Fibroblast of villous mesenchyme (primary cell): ENCODE measurements at places on chromosomes 3 and 15.

DNA sequence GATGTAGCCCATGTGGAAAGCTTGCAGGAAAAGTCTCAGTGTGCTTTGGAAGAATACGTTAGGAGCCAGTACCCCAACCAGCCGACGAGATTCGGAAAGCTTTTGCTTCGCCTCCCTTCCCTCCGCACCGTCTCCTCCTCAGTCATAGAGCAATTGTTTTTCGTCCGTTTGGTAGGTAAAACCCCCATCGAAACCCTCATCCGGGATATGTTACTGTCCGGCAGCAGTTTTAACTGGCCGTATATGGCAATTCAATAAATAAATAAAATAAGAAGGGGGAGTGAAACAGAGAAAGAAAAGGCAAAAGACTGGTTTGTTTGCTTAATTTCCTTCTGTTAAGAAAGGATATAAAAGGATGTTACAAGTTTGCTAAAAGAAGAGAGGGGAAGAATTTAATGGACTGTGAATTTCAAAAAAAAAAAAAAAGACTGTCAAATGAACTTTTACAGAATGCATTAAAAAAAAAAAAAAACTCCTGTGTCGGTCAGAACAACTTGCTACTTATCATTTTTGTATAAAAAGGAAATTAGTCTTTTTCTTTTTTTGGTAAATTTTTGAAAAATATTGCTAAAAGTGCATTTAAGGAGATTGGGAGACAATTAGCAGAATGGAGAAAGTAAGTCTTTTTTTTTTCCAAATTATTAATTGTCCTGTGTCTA is 7.0 kb downstream of the NR2F2 start:
- DNase-seq: no peak

DNA sequence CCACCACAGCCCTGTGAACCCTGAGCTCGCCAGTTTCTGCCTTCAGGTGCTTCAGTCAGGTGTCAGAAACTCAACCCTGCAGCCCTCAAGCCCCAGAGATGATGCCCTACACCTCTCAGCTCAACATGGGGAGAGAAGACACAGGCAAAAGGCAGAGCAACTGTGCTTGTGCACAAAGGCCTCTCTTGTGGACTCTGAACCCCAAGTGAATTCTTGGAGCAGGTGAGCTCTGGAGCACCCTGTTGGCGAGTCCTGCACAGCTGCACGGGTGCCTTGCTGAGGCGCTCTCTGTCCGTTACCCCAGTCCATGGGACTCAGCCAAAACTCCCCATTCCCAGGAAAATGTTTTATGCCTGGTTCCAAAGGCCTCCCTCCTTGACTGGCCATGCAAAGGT is 197.0 kb downstream of the KLF13 start:
- no peak for DNase-seq

GRCh38 chr15:70430069-70430468 is 332.4 kb upstream of the TLE3 start:
- peak; percentile 90 for DNase-seq

GRCh38 chr15:55990998-55991397 is 2.4 kb downstream of the NEDD4 start:
- no peak for DNase-seq

DNA sequence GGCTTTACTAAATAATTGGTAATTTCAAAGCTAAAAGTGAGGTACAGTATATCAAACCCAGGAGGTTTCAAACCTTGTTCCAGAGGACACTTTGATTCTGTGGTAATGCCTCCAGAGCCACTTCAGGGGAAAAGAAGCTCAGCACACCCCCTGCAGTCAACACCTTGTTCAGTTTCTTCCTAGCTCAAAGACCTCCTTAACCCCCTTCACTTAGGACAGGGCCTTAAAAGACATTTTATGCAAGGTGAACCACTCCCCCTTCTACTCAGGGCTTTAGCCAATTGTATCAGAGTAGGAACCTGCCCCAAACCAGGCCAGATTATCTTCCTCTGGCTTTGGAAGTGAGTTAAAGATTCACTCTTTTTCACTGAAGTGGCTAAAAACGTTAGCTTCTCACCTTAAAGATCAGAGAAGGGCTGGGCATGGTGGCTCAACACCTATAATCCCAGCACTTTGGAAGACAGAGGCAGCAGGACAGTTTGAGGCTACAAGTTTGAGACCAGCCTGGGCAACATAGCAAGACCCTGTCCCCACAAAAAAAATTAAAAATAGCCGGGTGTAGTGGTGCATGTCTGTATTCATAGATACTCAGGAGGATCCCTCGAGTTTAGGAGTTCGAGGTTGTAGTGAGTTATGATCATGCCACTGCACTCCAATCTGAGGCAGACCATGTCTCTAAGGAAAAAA is 3.4 kb downstream of the DENND6A start:
- no peak for DNase-seq

GRCh38 chr15:71484080-71484479 is 326.3 kb upstream of the NR2E3 start:
- no peak for DNase-seq

- no peak for DNase-seq
These were observed 377.0 kb downstream of the FEZF2 start for GRCh38 chr3:61996366-61996765.

- no peak for DNase-seq
These were observed 352.6 kb upstream of the NDN start for GRCh38 chr15:24039683-24040082.

- DNase-seq: peak; percentile 96
These were observed 78.8 kb downstream of the AAGAB start for GRCh38 chr15:67175643-67176071.

GRCh38 chr3:189529468-189529867 is 101.7 kb upstream of the TP63 start:
- DNase-seq: no peak

DNA sequence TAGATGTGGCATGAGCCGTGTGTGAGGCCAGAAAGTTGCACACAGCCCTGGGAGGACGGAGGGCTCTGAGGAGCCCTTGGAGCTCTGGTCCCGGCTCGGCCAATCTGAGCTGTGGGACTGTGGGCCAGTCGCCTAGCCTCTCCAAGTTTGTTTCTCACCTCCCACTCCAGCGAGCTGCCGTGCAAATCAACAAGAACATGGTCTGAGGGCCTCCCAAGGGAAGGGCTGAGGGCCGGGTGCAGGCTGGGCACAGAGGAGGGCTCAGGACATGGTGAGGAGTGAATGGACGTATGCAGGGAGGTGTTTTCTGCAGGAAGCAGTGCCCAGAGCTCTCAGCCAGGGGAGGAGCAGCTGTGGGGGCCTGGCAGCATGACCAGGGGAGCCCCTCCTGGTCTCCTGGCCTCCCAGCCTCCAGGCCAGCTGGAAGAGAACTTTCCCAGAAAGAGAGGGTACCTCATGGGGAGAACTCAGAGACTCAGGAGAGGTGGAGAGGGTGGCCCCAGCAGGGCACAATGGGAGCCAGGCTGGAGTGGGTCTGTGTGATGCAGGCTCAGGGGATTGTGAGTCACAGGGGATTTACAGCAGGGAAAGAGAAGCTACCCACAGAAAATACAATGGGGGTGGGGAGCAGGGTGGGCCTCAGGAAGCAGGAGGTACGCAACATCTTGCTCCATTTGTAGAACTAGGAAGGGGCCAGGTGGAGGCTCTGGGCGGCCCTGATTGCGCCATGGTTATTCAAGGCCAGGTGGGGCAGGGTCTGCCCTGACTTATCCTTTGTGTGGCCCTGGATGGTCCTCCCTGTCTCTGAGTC is 24.8 kb downstream of the PSTPIP1 start:
- DNase-seq: no peak

GRCh38 chr3:51974963-51975851 is at the start of gene ABHD14A:
Gene ABHD14A (plus strand): TSS chr3:51975064. CDS start chr3:51975136, 72 bp downstream.
- DNase-seq: peak; percentile 61

- peak; percentile 71 for DNase-seq
These were observed 287.7 kb downstream of the RORA start for GRCh38 chr15:60941448-60941847.

DNA sequence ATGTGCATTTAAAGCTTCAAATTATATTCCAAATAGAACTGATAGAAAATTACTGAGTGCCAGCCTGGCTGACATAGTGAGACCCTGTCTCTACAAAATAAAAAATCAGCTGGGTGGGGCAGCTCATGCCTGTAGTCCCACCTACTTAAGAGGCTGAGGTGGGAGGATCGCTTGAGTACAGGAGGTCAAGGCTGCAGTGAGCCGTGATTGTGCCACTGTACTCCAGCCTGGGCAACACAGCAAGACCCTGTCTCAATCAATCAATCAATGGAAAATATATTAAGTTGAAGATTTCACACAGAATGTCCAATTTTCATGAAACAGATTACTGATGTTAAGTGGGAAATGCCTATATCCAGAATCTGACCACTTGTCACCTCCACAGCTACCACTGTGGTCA is 4.1 kb downstream of the MON1A start:
- no peak for DNase-seq

DNA sequence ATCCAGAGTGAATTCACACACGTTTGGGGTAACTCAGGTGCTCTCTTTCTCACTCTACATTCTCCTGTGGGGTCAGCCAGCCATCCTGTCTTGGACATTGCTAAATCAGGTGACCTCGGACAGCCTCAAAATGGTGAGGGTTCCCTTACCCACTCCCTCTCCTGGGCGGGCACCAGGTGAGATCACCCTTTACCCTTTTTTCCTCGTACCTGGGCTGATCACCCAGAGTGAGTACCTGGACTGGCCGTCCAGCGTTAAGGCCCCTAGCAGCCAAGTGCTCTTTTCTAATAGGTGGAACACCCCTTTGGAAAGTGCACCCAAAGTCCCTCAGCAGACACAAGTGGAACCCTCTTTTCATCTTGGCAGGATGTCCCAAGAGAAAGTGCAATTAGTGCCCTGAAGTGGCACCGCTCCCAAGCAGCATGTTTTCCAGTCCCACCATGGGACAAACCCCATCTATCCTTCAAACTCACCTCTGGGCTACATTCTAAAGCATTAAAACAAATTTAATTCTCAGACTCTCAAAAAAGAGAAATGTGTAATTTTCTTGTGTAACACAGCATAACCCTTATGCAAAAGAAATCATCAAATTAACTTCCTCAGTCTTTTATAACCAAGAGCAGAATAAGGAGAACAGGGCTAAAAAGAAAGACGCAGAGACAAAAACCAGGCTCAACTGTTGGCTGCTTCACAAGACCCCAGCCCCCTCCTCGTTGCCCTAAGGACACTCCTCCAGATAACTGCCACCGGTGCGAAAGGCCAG is 20.7 kb downstream of the TRANK1 start:
- DNase-seq: no peak

DNA sequence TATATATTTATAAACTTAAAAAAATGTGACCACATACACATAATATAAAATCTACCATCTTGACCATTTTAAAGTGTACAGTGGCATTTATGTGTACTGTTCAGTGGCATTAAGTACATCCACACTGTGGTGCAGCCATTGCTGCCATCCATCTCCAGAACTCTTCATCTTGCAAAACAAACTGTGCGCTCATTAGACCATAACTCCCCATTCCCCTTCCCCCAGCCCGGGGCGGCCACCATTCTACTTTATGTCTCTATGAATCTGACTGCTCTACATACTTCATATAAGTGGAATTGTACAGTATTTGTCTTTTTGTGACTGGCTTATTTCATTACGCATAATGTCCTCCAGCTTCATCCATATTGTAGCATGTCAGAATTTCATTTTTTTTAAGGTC is 47.8 kb downstream of the CTXND1 start:
- no peak for DNase-seq

DNA sequence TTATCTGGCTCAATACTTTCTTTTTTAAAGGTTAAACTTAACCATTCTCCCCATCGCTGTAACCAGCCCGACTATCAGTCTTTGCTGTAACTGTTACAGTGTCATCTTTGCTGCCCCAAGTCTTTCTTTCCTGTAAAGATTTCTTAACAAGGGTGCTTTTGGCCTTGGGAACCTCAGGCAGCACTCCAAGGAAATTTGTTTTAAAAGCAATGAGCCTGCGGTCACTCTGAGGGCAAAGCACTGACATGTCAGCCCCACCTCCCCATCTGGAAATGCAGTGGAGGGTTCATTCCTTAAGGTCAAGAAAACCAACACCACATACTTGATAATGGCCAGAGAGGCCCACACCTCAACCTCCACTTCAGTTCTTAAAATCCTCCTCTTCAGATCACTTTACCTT is 3.2 kb downstream of the TRANK1 start:
- DNase-seq: peak; percentile 83

DNA sequence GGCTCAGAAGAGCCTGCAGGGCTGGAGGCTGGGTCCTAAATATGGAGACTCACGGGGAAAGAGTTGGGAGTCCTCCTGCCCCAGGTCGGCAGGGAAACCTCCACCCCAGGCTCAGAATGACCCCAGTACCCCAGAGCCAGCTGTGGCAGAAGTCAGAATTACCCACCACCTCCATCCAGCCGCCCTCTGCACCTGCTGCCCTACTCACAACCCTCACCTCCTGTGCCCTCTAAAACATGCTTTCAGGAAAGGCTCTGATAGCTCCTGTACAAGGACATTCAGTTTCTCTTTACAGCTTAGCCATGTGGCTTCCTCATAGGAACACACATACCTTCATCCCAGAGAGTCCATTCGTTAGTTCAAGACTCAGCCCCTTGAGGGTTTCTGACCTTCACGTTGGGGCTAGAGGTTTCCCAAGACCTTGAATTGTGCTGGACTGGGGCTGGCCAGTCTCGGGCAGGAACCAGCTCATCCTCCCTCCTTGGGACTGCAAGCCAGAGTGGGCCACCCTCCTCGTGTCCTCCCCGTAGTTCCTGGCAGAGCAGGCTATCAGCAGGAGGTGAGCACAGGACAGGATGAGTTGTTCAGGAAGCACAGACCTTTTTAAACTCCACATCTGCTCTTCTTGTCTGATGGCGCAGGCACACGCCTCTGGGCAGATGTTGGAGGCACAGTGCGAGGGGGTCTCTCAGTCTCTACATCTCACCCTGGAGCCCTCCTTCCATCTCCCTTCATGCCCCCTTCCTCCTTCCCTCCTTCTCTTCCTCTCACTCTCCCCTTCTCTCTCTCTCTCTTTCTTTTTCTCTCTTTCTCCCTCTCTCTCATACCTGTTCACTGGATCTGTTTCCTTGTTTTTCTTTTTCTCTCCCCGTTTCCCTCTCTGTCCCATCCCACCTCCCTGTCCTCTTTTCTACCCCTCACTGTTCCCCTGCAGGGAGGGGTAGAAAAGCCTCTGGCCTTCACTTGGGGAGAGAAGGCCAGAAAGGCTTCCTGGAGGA is 55.9 kb upstream of the NR2C2 start:
- no peak for DNase-seq

DNA sequence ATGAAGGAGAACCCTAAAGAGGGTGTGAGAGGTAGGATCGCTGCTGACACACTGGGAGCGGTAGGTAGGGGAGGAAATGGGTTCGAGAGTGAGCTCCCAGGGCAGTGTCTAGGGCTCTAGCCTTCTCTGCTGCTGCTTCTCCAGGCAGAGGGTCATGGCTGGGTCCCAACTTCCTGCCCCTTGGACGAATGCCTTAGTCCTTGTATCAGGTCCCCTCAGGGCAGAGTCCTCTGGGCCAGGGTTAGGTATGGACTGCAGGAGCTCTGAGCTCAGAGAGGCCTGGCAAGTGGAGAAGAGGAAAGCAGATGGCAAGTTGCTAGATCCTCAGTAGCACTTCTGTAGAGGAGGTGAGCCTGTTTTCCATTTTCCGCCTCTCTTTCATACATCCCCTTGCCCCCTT is 2.9 kb downstream of the CORO2B start:
- no peak for DNase-seq

DNA sequence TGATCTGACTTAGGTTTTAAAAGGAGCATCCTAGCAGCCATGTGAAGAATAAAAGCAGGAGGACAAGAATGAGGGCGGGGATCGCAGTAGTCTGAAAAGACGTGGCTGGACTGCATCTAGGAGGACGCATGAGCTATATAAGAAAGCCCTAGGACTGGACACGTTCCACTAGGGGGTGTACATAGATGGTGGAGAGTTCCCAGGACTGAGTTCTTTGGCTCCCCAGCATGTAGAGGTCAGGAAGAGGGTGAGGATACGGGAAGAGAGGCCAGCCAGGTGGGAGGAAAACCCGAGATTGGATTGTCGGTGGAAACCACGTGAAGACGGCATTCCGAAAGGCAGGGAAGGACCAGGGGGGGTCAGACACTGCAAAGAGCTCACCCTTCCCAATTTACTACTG is 64.2 kb upstream of the CFAP161 start:
- DNase-seq: no peak
